ENCODE measurements at places on chromosomes 1 and 21.
A peak's percentile ranks its signal among the peaks of the same experiment; 100 is the strongest.

GRCh38 chr1:109793486-109794318, 30.0 kb upstream of the EPS8L3 start:
- peak; percentile 58 for DNase-seq

GRCh38 chr1:14535619-14536355, 62.7 kb upstream of the KAZN start:
- no peak for DNase-seq

GRCh38 chr1:40244138-40244744, 3.5 kb upstream of the TMCO2 start:
- no peak for DNase-seq

DNA sequence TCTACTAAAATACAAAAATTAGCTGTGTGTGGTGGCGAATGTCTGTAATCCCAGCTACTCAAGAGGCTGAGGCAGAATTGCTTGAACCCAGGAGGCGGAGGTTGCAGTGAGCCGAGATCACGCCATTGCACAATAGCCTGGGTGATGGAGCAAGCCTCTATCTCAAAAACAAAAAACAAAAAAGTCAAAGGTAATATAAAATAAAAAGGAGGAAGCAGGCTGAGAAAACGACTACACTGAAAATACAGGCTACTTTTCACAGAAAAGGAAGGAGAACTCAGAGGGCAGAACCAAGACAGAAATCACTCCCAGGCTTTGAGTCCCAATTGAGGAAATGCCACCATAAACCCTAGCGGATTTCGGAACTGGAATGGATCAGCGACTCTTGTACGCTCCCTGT, 5.9 kb upstream of the A3GALT2 start:
- no peak for DNase-seq

- DNase-seq: no peak
Observed at GRCh38 chr1:234515821-234516241, 36.9 kb upstream of the TARBP1 start.

DNA sequence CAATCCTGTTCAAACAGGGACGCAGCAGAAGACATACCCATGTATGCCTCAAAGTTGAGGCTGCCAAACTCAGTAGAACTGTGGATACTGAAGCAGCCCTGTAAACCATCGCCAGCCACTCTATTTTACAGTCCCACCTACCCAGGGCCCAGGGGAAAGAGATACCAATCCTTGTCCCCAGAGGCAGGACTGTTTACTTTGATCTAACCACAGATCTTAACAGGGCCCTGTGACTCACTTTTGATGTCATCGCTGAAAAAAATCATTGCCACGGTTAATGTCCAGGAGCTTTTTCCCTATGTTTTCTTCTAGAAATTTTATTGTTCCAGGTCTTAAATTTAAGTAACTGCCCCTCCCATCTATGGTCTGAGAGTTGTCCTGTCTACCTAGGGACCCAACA, 538.4 kb upstream of the NCAM2 start:
- no peak for DNase-seq

- DNase-seq: peak; percentile 11
Observed at GRCh38 chr1:186188004-186188539, 187.0 kb downstream of the TPR start.

GRCh38 chr1:4079815-4080214, 179.7 kb upstream of the C1orf174 start:
- DNase-seq: no peak

DNA sequence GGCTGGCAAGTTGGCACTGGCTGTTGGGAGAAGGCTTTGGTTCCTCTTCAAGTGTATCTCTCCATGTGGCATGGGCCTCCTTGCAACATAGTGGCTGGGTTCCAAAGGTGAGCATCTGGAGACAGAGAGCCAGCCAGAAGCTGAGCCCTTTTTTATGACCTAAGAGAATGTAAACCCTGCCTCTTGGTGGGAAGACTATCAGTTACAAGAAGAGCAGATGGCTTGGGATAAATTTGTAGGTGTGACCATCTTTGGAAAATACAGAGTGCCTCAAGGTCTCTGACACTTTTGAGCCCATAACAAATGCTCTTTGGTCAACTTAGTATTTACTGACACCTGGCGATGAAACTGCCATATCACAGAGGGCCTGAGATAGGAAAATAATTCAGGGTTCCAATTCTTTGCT, 31.4 kb upstream of the PRELP start:
- no peak for DNase-seq

DNA sequence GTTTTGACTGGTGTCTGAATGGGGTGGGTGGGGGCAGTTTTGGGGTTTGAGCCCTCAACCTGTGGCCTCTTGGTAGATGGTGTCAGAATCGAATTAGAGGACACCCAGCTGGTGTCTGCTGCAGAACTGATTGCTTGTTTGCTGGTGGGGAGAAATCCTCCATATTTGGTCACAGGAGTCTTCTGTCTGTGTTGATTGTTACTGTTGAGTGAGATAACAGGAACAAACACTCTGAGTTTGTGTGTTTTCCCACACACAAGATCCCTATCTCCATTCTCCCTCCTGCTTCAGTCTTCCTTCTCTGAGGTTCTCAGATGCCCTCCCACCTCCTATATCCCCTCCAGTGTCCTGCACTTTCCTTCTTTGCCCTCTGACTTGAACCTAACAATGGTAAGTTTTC, 19.1 kb upstream of the CGN start:
- DNase-seq: no peak

DNA sequence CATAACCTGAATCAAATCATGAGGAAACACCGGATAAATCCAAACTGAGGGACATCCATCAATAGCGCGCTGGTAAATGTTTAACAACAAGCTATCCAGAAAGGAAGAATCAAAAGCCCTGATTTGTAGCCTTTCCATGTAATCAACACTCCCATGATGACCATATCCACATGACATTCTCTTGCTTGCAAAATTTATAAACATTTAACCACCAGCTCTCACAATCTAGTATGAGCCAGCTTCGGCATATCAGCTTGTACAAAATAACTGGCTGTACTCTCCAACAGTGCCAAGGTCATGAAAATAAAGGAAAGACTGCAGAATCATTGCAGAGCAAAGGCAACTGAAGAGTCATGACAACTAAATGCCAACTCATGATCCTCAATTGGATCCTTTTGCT, 15.7 kb downstream of the HSD11B1 start:
- no peak for DNase-seq

DNA sequence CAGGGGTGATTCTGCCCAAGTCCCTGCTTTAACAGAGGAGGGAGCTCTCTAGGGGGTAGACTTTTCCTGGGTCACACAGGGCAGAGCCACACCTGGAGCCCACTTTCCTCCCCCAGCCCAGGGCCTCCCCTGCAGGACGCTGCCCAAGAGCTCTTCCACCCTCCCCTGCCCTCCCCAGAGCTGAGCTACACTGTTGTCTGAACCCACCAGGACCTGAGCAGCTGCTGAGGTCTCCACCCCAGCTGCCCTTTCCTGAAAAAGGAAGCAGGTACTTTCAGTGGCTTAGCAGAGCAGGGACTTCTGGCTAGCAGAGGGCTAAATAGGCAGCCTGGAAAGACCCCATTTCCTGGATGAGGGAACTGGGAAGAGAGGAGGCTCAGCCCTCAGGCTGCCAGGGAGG, 169.3 kb upstream of the ETV3 start:
- DNase-seq: no peak

GRCh38 chr1:231616667-231617066, 9.9 kb upstream of the DISC1 start:
- no peak for DNase-seq

DNA sequence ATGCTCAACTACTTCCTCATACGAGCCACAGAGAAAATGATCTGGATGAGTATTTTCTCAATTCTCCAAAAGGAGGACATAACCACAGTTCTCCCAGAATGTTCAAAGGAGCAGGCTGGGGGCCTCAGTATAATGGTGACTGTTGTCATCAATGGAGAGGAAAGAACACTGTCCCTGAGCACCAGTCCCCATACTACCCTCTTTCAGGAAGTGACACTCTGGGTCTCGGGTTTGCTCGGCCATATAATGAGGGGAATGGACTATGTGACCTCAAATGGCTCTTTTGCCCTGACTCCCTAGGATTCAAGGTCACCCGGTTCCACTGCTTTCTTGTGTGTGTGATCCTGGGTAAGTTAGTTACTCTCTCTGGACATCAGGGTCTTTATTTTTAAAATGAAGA, 22.8 kb downstream of the SLC9A1 start:
- no peak for DNase-seq

- DNase-seq: peak; percentile 84
Observed at GRCh38 chr21:44930543-44930981, 9.3 kb upstream of the SLX9 start.

GRCh38 chr1:227886993-227887696, 60.6 kb downstream of the WNT9A start:
- DNase-seq: peak; percentile 59

- no peak for DNase-seq
Observed at GRCh38 chr1:7331926-7332535, 439.1 kb upstream of the VAMP3 start.

- DNase-seq: no peak
Observed at GRCh38 chr1:116242741-116243140, 130.3 kb upstream of the ATP1A1 start.

DNA sequence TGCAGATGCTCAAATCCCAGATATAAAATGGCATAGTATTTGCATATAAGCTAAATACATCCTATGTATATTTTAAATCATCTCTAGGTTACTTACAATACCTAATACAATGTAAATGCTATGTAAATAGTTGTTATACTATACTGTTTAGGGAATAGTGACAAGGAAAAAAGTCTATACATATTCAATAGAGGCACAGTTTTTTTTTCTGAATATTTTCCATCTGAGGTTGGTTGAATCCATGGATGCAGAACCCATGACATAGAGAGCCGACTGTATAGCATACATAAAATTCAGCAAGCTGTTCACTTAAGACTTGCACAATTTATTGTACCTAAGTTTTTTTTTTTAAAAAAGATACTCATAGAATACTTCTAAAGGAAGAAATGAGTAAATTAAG, 6.5 kb downstream of the TAF13 start:
- DNase-seq: no peak

GRCh38 chr1:41615316-41615715, 130.8 kb upstream of the EDN2 start:
- no peak for DNase-seq

DNA sequence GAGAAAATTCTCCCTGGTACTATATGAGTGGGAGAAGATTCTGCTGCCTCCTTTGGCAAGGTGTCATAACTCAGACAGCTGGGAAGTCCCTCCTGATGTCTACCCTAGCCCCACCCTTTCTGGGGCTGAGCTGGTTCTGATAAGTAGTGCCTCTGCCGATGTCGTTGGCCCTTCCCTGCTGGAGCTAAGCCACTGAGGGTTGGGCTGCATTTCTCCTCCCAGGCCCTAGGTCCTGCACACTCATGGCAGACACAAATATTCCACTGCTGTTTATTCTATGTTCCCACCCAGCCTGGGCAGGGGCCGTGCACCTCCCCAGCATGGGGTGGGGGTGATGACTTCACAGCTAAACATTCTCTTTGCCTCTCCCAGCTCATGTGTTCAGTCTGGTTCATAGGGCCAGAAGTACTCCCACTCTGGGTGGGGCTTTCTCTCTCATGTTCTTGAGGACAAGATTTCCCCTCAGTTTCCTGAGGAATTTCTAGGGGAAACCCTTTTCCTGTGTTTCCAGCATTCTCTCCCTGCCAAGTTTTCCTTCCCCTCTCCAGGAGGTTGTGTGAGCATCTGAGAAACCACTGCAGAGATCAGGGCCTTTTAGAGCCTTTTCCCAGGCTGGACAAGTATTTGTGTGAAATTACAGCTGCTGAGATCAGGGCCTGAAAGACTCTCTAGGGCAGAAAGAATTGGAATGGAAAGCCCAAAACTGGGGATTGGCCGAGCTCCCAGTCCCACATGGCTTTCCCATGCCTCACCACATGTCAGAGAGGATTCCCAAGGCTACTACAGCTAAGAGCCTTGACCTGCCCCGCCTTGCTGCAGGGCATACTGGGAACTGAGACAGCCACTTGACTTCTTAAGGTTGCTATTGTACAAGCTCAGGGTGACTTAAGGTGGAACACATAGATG, 66.2 kb downstream of the ATP2B4 start:
- peak; percentile 45 for DNase-seq

- DNase-seq: no peak
Observed at GRCh38 chr1:191831572-191831971, 326.7 kb upstream of the RGS18 start.

DNA sequence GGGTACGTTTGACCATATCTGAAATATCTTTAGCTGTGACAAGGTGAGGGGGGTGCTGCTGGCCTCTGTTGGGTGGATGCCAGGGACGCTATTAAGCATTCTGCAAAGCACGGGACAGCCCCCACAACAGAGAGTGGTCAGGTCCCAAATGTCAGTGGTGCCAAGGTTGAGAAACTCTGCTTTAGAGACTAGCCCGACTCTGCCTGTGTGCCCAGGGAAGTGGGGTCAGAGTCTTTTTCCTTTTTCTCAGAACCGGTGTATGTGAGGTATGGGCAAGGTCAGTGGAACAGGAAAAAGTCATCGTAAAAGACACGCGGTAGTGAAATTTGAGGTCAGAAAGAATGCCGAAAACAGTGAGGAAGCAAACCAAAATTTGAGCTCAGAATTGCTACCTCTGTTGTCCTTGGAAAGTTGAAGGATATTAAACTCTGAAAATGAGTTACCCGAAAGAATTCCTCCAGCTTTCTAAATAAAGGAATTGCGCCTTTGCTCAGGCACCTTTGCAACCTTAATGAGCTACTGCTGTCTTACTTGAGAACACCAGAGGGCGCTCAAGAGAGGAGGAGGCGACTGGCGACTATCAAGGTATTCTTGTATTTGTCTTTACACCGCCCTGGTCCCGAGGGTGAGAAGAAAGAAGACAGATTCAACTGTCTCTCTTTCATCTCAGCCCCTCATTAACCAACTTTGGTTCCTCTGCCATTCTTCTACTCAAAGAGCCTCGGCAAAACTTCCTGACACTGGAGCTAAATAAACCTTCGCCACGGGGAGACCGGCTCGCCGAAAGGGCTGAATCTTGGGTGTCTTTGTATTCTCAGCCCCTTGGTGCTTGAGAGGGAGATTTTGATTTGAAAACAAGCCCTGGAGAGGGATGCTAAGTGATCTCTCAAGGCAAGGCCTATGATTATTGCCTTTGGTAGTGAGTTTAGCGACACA, 85.4 kb upstream of the OLIG2 start:
- DNase-seq: peak; percentile 56

All from activated CD4-positive, alpha-beta T cell treated with anti-CD3 and anti-CD28 coated beads for 36 hours (primary cell).